Activated B cell treated with CpG ODN at 0.5 μM for 24 hours (primary cell): ENCODE measurements at places on chromosomes 2 and 18.

DNA sequence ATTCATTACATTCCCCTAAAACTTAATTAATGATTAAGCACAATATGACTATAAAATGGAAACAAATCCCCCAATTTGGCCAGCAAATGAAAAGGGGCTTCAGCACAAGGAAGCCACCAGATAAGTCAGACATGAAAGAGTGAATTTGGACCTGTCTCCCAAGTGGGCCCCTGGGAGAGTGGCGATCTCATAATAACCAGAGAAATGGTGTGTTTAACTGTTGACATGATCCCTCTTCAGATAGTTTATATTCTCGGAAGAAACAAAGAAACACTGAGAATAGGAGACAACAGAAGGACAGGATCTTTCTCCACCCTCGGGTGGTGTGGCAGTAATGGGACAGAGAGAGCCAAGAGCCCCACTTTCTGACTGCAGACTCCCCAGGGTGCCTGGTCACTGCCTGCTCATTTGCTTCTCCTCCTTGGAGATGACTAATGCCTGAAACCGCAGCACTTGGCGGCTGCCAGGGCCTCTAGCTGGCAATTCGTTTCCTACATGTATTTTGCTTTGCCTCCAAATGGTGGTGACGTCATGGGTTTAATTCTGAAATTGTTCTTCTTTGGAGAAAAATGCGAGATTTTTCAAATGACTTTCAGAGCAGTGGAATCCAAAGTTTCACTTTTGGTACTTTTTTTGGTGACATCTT is 46.4 kb upstream of the SPP2 start:
- no peak for DNase-seq

GRCh38 chr2:86238354-86238753 is 39.1 kb downstream of the MRPL35 start:
- peak; percentile 55 for DNase-seq

GRCh38 chr2:113240150-113240914 is 38.4 kb downstream of the PAX8 start:
- DNase-seq: no peak

GRCh38 chr2:173214213-173214612 is 138.6 kb downstream of the MAP3K20 start:
- no peak for DNase-seq

DNA sequence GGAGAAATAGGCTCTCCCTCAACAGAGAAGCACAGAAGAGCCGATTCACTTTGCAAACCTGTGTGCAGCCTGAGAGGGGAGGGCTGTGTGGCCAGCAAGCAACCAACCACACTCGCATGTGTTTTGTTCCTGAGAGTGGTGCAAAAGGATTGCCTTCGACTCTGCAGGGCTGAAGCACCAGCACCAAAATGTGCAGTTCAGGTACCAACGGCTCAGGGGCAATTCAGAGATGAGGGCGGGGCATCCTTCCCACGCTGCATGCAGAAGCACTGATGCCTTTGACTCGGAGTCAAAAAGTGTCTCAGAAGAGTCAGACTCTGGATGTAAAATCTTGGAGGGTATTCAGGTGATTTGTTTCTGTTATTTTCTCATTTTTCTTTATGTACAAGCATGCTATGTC is 55.5 kb downstream of the DCDC2C start:
- no peak for DNase-seq

DNA sequence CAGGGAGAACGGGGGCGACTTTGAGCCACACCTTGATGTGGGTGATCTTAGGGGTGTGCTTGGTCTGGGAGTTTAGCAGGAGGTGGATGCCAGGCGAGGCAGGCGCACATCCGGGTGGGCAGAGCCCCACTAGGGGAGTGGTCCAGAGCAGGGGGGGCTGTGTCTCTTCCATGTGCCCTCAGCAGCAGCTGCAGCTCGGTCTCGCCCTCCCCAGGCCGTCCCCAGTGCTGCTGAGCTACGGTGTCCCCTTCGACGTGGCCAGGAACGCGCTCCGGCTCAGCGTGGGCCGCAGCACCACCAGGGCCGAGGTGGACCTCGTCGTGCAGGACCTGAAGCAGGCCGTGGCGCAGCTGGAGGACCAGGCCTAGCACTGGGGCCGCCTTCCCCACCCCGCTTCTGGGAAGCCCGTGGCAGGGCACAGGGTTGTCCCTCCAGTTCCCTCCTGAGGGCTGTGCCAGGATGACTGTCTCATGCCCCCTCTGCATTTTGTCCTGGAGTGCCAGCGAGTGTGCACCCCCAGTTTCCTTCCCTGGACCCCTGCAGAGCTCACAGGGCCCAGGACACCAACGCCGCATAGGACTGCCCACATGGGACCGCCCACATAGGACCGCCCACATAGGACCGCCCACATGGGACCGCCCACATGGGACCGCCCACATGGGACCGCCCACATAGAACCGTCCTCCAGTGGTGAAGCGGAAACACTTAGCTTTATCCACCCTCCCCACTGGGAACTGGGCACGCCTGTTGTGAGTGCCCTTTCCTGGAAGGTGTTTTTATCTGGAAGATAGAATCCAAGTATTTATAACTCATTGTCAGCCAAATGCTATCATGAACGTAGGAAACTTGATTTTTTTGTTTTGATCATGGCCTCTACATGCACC is 1.9 kb upstream of the ESPNL start:
- no peak for DNase-seq

- DNase-seq: no peak
These were observed 17.4 kb downstream of the LDLRAD4 start for GRCh38 chr18:13235981-13236380.

- no peak for DNase-seq
These were observed 367.8 kb downstream of the LRRTM1 start for GRCh38 chr2:79936715-79937114.

GRCh38 chr2:18432999-18433398 is 127.5 kb downstream of the RDH14 start:
- DNase-seq: no peak

- no peak for DNase-seq
These were observed 1.5 kb downstream of the GPC1 start for GRCh38 chr2:240436683-240437550.

DNA sequence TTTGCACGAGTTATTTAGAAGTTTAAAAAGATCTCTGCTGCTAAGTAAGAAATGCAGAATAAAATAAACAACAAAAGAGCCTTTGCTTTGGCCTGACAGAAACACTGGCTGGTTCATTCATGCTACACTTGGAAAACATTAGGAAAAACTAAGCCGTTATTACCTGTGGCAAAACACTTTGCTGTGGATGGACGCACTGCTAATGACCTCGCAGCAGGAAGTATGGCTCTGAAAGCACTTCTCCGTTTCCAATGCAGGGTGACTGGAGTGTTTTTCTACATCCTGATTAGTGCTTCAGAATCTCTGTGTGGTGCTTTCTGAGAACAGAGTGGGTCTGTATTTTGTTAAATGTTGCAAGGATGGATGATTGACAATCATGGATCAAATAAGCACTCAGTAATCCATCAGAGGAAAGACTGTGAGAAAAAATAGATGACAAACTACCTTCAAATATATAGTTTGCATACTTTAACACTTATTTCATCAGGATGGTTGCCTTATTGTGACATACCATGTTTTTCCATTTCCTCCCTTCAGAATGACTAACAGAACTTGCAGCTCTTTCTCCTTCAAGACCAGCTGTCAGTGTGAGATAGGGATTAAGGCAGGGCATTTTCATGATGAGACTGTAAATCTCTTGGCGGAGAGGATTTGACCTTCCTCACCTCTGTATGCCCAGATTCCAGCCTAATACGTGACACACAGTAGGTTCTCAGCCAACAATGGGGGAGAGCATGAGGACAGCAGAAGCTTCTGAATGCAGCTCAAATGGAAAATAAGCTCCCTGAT is 38.0 kb downstream of the LINC00305 start:
- DNase-seq: no peak

- DNase-seq: no peak
These were observed 41.0 kb downstream of the MYO3B start for GRCh38 chr2:170218931-170219330.

DNA sequence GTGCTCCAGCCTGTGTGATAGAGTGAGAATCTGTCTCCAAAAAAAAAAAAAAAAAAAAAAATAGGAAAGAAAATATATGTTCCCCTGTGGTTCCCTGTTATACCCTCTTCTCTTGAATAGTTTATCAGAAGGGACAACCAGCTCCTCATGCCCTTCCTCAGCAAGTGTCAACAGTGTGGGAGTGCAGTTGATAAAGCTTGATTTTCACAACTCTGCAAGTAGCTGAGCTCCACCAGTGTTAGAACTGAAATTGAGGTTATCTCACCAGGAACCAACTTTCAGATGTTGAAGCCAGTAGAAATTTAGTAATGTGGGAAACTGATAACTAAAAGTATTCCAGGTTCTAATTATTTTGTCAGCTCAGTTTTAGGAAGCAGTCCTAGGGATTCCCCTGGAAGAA is 25.1 kb downstream of the NEDD4L start:
- DNase-seq: no peak

DNA sequence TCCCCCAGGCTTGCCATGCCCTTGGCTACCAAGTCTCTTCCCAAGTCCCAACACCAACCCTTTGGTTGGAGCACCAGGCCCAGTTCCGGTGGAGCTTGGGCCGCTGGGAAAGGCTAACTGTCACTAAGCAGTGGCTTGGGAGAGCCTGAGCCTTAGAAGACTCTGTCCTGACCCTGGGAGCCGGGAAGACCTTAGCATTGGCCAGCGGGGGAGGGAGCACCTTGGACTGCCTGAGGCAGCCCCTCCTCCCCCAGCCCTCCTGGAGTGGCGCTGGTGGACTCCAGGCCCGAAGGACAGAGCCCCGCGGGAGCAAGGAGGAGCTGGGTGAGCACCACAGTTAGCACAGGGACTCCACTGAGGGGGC is 62.5 kb upstream of the POMC start:
- no peak for DNase-seq

DNA sequence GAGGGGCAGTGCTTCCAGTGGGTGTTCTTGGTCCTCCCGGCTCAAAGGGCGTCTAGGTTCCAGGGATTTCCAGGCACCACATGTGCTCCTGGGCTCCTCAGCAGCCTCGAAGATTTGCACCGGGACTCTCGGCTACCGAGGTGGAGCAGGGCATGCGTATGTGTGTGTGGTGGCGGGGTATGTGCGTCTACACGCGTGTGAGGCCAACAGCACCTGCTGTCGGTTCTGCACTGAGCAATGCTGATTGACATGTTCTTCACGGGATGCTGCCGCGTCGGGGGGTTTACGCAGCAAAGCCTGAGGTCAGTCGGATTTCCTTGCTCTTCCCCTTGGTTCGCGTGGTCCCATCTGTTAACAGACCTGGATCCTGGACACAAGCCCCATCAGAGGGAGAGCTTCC is 119.8 kb downstream of the NDUFA10 start:
- no peak for DNase-seq

DNA sequence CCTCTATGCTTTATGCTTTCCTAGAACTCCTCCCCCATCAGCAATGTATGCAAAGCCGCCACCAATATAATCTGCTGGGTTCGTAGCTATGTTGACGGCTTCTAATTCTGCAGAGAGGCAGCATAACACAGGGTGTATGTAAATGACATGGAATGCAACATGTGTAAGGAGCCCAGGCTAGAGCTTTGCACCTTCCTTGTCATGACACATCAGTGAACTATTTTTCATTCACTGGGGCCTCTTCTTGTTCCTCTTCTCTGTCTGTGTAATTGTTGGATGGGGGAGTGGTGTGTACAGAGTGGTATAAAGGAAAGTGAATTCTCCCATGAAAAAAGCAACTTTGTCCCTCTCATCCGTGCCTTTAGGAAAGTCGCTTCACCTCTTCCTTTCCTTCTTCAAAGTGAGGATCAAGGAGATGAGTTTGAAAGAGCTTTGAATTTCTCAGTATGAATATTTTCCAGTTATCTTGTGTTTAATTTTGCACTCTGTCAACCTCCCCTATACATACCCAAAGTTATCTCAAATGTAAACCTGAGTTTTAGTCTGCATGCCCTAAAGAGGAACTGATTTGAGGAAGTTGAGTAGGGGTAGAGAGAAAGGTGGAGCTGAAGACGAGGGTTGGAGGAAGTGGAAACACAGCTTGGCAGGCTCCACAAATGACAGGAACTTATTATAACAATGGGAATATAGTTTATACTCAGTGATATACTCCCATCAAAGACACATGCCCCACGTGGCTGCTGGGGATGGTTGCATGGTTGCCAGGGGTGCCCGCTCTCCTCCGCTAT is 74.9 kb upstream of the ARL4C start:
- no peak for DNase-seq

GRCh38 chr2:37224063-37224462 is 7.3 kb downstream of the CEBPZ start:
- no peak for DNase-seq

DNA sequence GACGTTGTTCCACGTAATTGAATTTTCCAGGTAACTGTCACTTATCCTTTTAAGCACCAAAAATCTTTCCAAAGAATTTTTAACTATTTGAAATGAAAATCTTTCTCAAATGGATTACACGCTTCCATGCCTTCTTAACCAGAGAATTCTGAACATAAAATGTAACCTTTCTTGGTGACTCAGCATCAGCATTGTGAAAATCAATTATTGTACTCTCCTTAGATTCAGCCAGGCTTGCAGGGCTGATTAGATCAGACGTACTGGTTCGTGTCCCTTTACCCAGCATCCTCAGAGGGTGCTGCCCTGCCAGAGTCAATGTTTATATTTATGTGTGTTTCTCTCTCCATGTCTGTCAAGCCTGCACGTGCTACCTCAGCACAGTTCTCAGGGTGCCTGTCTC is 623.9 kb downstream of the CNTNAP5 start:
- DNase-seq: no peak

GRCh38 chr2:112836163-112836560 is 417 bp downstream of the IL1B start:
- no peak for DNase-seq

GRCh38 chr2:25293958-25294562 is 47.7 kb downstream of the DNMT3A start:
- DNase-seq: no peak

DNA sequence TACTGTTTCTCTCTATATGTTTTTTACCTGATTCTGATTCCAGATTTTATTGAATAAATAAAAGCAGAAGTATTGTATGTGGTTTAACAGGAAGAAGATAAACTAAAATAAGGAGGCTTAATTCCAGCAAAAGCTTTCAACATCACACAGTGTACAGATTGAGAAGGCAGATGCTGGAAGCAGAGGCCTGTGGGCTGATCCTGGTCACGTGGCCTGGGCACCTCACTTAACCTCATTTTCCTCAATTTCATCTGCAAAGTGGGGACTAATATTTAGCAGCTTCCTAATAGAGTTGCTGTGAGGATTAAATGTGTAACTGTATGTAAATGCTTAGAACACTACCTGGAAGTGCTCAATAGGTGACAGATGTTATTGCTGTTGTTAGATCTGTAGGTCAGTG is 58.0 kb downstream of the CDCA7 start:
- DNase-seq: no peak

GRCh38 chr18:25946540-25946939 is 143.9 kb downstream of the SS18 start:
- no peak for DNase-seq
